ENCODE measurements at places on chromosomes 5 and 9.

- no peak for DNase-seq
These were observed 1545.3 kb upstream of the C9orf72 start for GRCh38 chr9:29118555-29118954.

- DNase-seq: no peak
These were observed 8.1 kb downstream of the FAM193B start for GRCh38 chr5:177546258-177546741.

DNA sequence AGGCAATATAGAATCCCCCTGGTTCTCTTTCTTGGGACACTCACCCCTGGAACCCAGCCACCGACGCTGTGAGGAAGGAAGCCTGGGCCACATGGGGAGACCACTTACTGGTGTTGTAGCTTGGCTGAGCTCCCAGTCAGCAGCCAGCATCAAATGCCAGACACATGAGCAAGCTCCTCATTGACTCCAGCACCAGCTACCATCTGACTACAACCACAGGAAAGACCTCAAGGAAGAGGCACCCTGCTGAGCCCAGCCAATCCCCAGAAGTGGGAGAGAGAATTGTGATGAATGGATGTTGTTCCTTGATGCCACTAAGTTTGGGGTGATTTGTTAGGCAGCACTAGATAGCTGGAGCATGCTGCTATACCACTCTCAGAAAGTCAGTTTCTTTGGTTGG is 36.0 kb downstream of the BNIP1 start:
- DNase-seq: no peak

GRCh38 chr9:3947588-3947845 is 352.4 kb downstream of the GLIS3 start:
- no peak for DNase-seq

Data from CD4-positive, alpha-beta memory T cell (primary cell).